Hematopoietic multipotent progenitor cell treated with erythropoietin and hydrocortisone succinate and interleukin-3 and kit ligand, for 6 days (in vitro differentiated cells): ENCODE measurements at places on chromosomes 1 and 21.

DNA sequence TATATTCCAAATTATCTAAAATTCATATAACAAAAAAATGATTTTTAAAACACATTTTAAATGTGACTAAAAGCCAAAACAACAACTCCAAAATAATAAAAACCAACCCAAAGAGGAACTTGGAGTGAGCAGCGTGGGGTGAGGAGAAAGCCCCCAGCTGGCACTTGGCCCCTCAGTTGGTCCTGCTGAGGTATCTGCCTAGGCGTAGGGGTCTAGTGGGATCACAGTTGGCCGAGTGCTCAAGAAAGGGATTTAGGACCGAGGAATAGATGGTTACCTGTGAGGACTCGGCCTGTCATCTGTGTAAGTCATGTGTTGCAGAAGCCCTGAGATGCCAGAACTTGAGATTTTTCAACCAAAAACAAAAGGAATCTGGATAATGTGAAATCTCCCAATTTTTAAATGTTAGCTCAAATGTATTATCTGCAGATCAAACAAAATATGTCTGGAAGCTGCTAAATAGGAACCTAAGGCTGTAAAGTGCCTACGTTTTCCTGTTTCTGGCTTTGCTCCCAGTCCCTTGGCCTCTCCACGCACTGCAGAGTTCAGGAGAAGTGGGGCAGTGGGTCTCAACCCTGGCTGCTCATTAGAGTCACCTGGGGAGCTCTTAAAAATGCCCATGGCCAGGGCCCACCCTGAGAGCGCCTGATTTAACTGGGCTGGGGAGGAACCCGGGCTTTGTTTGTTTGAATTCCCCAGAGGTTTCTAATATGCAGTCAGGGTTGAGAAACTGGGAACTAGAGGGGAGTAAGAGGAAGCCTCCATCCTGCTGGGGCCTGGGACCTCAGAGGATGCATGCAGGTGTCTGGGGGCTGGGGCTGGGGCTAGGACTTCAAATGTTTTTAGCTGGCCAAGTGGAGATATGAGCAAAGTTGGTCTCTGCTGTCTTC is 38.5 kb upstream of the LDLRAP1 start:
- DNase-seq = no peak

DNA sequence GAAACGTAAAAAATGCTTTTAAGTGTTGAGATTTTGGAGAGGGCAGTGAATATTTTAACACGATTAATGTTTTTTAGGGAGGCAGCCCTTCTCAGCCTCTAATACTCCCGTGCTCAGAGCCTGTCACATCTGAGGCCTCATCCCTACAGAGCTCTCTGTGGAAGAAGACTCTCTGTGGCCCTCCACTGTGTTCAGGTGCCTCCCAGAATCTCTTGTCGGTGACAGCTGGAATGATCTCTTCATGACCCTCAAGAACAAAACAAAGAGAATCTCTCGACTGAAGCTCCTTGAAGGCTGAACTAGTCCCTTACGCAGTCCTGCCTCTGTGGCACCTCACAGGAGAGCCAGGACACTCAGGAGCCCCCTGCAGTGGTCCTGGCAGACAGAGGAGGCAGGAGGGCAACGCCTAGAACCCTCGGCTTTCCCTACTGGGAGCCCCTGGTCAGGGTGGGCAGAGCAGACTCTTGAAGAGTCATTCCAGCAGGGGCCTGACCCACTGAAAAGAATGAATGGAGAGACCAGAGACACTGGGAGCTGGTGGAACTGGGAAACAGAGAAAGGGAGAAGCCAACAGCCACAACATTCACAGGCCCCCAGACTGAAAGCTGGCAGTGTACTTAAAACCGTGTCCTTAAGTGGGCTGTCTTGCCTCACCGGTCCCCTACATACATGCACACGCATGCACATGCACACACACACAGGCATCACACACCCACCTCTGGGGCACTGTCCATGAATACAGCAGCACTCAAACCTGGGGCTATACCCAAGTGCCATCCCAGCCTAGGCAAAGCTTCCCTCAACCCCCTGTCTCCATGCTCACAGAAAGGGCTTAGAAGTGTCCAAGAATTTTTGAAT is 67.5 kb upstream of the ANGPTL1 start:
- no peak for DNase-seq

- peak; percentile 3 for DNase-seq
Observed at GRCh38 chr1:88394958-88395357, 289.1 kb upstream of the PKN2 start.

GRCh38 chr1:9340172-9340854 is 47.6 kb downstream of the SPSB1 start:
- DNase-seq = no peak
